ENCODE measurements at places on chromosomes 3 and 15.
A peak's percentile ranks its signal among the peaks of the same experiment; 100 is the strongest.

- no peak for DNase-seq
Measured at GRCh38 chr15:83947156-83947555, 288.4 kb upstream of the GOLGA6L4 start.

DNA sequence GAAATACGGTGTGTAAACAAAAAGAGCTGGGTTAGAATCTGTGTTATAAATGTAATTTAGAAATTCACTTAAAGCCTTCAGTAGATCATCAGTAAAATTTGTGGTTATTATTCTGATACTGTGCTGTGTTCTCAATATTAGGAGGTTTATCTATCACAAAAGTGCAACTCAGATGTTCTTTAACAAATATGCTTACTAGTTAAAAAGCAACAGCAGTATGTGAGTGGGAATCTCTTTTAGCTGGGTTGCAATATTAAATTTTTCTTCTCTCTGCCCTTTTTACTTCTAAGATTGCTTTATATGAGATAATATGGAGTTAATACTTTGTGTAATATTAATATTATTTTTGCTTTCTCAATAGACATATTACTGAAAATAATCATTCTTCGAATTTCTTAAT is 53.4 kb downstream of the CHD2 start:
- DNase-seq: no peak

DNA sequence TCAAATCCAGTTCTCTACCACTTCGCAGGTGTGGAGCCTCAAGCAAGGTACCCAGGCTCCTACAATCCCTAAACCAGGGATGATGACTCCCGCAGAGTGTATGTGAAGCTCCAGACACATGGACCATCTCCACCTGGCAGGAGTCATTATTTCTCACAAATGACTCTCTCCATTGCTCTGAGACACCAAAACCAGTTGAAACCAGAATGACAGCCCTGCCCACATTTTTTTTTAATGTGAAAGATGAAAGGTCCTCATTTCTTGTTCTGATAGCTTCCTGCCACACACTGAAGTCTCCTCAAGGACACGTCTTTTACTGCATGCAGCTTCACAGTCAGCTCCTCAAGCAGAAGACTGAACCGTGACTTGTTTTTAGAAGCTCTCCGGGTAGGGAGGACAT is 61.4 kb upstream of the ZBTB38 start:
- DNase-seq: no peak

- peak; percentile 19 for DNase-seq
Measured at GRCh38 chr15:35519541-35520149, 26.3 kb downstream of the DPH6 start.

- no peak for DNase-seq
Measured at GRCh38 chr3:45486136-45486535, 97.8 kb downstream of the LARS2 start.

GRCh38 chr3:60096403-60096802 is 1046.6 kb upstream of the CFAP20DC start:
- no peak for DNase-seq

GRCh38 chr3:152811974-152812760 is 22.8 kb upstream of the P2RY1 start:
- DNase-seq: peak; percentile 77

DNA sequence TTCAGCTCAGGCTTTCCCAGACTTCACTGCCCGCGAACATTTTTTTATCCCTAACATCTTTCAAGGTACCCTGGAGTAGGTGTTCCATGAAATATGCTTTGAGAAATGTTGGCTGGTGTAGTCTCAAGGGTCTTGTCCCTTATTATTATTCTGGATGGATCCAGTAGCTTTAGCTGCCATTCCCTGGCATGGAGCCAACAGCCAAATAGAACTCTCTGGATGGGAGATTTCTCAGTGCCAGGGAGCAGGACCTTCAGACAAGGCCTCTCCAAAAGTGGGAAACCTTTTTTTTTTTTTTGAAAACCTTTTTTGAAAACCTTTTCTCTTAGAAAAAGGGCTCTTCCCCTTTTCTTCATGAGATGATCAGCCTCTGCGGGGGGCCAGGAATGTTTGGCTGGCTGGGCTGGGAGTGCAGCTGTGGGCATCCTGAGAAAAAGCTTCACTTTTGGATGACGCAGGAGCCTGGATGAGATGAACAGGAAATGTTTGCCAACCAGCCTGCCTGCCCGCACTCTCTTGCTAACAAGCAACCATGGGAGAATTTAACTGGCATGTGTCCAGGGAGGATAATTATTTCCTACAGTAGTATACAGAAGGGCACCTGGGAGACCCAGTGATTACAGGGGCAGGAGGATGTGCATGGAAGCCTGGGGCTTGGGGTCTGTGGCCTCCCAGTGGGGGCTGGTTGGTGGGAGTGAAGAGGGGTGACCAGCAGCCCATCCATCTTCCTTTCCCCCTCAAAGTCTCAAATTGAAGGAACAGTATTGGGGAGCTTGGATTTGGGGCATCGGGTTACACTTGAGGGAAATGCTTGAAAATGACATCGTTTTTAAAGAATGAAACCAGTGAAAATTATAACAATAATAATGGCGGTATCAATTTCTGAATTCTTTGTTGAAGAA is 109.1 kb upstream of the LRIG1 start:
- no peak for DNase-seq

DNA sequence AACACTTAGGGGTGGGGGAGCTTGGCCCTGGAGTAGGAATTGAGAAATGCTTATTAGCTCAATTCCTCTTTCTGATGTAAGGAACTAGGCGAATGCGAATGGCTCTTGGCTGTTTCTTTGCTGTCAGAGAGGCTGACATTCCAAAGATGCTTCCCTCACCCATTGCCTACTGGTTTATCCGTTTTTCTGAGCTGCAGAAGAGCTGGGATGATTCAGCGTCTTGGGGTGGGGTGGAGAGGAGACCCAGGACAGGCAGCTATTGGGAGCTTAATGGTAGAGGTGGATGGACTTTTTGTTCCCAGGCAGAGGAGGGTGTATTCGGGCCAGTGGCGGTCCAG is 9.8 kb downstream of the PLEKHO2 start:
- DNase-seq: no peak

DNA sequence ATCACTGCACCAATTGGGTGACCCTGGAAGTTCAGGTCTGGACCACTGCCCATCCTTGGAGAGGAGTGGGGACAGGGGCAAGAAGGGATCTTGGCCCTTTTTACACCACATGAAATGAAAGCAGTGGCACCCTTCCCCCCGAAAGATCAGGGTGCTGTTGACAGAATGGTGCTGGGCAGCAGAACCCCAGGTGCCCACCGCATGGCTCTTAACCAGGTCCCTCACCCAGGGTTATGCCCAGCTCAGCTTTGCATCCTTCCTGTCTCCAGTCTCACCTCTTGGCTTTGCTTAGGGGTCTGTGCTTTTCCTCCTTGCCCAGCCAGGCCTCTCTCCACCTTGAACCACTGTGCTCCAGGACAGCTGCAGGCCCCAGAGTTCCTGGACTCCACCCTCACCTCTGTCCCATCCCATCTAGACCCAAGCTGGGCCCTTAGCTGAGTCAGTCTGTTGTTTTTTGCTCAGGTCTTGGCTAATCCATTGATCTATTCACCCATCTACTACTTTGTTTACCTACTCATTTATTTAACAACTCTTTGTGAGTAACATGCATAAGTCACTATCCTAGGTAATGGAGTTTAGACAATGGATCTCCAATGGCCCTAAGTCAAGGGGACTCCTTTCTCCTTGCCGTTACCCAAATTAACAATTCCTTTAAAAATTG is 77.1 kb upstream of the PRR23E start:
- no peak for DNase-seq

- no peak for DNase-seq
Measured at GRCh38 chr15:71585159-71585558, 225.2 kb upstream of the NR2E3 start.

GRCh38 chr3:153127788-153128187 is 34.2 kb upstream of the RAP2B start:
- no peak for DNase-seq

- DNase-seq: no peak
Measured at GRCh38 chr3:171729452-171730334, 80.6 kb downstream of the PLD1 start.

DNA sequence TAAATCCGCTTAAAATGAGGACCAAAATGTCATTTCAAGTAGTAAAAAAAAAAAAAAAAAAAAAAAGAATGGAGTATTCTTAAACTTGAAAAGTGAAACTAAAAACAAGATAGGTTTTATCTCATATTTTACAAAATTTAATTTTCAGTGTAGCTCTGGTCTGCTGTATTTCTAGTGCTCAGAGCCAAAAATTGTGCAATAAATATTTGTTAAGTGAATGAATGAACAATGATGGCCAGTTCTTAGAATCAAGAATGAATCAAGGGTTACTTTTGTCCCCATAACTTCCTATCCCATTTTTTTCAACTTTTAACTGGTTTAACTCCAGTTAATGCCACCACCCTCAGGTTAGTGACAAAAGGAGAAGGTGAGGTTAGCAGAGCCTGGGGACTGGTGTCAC is 214.4 kb downstream of the ABHD5 start:
- DNase-seq: no peak

- DNase-seq: no peak
Measured at GRCh38 chr15:31574766-31575165, 248.1 kb downstream of the KLF13 start.

- no peak for DNase-seq
Measured at GRCh38 chr15:55319537-55320237, 665 bp downstream of the PIGB start.

GRCh38 chr3:77976079-77976478 is 936.2 kb downstream of the ROBO2 start:
- no peak for DNase-seq

DNA sequence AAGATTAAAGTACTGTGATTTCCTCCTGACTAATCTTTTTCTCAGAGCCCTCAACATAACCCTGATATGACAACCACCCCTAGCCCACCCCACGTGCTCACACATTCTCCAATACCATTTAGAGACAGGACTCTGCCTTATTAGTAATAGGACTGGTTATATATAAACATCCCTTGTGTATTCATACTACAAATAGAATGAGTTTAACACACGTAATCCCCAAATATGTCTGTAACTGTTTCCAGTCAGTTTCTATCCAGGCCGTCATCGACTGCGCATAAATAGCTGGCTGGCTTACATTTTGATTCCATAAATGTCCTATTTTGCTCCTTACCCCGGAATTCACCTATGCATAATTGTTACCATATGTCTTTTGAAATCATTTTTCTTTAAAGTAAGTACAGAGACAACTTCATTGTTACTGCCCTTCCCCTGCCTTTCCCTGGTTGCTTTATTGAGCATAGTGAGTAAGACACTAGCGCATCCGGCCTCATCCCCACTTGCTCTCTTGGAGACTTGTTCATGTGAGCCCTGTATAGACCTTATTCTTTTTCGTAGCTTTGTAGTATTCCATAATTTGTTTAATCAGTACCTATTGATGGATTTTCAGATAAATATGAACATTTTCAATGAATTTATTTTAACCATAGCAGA is 3.5 kb upstream of the P2RY14 start:
- DNase-seq: no peak

DNA sequence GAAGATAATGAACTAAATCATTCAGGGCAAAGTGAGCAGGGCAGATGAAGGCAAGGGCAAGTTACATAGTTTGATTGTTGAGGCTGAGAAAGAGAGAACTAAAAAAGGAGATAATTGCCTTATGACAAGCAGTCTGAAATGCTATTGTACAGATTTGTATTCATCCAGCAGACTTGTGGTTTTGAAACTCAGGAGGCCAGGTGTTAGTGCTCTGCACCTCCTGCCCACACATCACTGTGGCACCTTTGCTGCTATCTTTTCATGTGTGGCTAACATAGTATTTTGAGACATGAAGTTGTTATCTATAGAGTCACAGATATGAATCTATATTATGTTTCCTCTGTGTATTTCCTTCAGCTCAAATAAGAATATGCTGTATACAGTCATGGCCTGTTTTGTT is 24.3 kb upstream of the SUCLG2 start:
- DNase-seq: no peak

GRCh38 chr15:91306144-91306543 is 206.1 kb downstream of the SV2B start:
- DNase-seq: no peak

- DNase-seq: no peak
Measured at GRCh38 chr15:58441376-58442070, 9.7 kb downstream of the LIPC start.

All from LNCaP clone FGC (cell line).